ENCODE measurements at places on chromosomes 6 and 20. TPM values are rescaled to one million over a fixed set of nuclear protein-coding genes. Genes with fewer than 3 reads are reported as not detected.

The OR12D3 gene
- polyA plus RNA-seq = not detected

The FBXO5 gene
- 23.0 TPM for polyA plus RNA-seq

The TEAD3 gene
- polyA plus RNA-seq = 49.6 TPM

The BPIFB4 gene
- not detected for polyA plus RNA-seq

The SPATA25 gene
- polyA plus RNA-seq = 2.9 TPM

All from muscle of arm (tissue), 14 donors.